ENCODE measurements at places on chromosomes 5 and 9. TPM values are rescaled to one million over a fixed set of nuclear protein-coding genes. Genes with fewer than 3 reads are reported as not detected.

DNA sequence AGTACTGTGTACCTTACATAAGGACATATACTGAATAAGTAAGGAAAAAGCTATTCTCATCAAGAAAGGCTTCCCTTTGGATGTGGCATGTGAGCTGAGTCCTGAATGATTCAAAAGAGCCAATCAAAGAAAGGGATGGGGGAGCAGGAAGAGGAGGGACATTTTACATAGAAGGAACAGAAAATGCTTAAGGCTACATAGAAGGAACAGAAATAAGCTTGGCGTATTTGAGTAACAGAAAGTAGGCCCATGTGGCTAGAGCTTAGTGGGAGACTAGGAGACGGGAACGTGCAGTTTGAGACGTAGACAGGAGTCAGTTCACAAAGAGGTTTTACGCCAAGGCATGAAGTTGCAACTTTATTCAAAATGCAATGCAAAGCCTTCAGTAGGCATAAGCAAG, 126.3 kb downstream of the CEMIP2 start:
- DNase-seq = no peak

DNA sequence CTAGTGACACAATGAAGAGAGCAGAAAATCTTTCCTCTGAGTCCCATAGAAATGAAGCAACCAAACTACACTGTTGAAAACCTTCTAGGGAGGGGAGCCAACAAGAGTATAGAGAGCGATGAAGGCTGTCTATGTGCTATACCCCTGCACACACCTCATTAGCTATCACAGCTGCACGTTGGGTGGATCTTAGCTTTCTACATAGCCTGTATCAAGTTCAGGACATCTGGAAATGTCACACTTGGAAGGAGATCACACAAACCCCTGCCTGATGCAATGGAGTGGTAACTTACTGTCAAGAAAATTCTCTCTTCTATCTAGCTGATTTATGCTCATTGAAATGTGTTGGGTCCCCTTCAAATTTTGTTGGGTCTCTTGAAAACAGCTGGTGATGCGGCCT, 127.0 kb upstream of the NTRK2 start:
- no peak for DNase-seq

GRCh38 chr9:27400334-27400880, 103.5 kb upstream of the EQTN start:
- DNase-seq = no peak

The FBXL7 gene
- not detected for total RNA-seq

The IFNE gene
- 0.46 TPM for total RNA-seq
